HCT116 (cell line): ENCODE measurements at places on chromosomes 1 and 21.

DNA sequence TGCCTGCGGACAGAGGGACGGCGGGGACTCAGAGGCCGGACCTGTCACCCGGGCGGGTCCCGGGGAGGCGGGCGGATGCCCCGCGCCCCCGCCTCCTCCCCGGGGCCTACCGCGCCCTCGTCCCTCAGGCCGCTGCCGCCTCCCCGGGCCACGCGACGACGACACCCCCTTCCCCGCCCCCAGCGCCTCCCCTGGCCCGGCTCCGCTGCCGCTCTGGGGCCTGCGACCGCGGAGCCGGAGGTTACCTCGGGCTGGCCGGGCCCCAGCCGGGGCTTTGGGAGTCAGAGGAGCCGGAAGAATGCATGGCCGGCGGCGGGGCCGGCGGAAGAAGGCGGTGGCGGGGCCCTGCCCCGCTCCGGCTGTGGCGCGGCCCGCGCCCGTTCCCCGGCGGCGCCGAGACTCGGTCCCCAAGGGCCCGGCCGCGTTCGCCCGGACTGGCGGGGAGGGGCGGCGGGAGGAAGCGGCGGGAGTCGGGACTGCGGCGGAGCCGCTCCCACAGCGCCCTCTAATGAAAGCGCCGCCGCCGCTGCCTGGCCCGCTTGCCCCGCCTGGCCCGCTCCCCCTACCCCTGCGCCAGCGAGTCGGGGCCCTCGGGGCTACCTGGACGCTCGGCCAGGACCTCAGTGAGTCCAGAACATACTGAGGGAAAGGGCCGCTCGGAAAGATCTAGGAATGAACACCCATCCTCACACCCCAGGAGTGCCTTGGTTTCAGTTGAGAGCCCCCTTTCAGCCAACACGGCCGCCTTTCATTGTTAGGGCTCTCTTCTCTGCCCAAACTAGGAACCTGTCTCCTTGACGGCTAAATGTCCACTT is at the start of gene LPGAT1:
LPGAT1 (minus strand) TSS at position 436 of the 815 bp plus-strand sequence. CDS start 1,467 bp downstream, outside the sequence.
- peak; percentile 27 for DNase-seq

GRCh38 chr1:115127539-115127938 is 38.2 kb upstream of the TSPAN2 start:
- DNase-seq = no peak

- DNase-seq = no peak
These were observed 22.8 kb upstream of the ZBTB21 start for GRCh38 chr21:42032968-42033367.

DNA sequence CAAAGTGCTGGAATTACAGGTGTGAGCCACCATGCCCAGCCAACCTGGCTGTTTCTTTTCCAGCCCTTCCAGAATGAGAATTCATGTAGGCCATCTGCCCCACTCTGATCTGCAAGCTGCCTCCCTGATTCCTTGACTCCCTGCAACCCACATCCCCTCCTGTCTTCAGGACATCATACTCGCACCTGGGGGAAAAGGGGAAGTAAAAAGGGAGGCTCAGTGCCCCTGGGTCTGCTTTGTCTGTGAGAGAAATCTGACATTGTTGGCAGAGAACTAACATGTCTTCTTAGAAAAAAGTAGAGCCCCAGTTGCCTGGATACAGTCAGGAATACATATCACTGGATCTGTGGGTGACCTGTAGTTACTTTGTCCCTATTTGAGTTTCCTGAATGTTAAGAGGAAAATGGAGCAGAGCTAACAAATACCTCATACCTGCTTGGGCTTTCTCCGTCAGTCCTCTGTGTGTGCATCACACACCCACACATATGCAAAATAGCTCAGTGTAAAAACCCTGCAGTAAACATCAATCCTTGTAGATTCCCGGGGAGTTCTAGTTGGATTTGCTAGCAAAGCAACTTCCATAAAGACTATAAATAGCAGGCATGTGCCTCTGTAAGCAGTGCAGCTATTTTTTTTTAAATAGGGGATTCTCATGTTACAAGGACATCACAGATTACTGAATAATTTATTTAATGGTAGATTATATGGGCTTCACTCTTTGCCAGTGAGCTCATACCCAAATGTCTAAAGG is 62.9 kb downstream of the TEX35 start:
- DNase-seq = no peak

DNA sequence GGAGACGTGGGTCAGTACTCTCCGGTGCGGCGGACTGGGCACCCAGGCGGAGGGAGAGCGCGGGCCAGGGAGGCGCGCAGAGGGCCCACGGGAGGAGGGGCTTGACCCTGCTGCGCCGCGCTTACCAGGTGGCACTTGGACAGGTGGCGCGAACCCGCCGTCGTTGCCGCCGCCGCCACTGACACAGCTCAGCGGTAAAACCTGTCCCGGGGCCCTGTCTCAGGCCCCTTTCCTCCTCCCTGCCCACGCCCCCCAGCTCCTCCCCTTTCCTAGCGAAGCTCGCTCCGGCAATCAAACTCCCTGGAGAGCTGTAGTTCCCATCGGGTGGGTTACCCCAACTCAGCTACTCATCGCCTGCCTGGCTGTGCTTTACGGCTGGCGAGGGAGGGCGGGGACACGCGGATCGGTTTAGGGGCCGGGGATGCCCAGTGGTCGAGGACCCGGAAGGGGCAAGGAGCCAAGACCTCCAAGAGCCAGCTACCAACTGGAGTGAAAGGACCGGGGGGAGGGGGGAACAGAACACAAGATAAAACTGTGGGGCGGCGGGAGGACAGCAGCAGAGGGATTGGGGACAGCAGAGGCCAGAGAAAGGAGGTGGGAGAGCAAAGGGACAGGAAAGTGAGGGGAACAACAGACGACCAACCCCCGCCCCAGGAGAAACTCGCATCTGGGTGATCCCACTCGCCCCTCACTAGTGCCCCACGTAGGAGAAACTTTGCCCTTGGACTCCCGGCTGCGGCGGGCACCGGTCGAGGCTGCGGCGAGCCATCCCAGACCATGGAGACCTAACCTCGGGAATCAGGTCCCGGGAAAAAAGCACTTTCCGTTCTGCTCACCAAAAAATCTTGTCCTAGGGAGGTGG is 2.9 kb downstream of the GFI1 start:
- DNase-seq = no peak
